ENCODE measurements at places on chromosomes 7 and 10.

DNA sequence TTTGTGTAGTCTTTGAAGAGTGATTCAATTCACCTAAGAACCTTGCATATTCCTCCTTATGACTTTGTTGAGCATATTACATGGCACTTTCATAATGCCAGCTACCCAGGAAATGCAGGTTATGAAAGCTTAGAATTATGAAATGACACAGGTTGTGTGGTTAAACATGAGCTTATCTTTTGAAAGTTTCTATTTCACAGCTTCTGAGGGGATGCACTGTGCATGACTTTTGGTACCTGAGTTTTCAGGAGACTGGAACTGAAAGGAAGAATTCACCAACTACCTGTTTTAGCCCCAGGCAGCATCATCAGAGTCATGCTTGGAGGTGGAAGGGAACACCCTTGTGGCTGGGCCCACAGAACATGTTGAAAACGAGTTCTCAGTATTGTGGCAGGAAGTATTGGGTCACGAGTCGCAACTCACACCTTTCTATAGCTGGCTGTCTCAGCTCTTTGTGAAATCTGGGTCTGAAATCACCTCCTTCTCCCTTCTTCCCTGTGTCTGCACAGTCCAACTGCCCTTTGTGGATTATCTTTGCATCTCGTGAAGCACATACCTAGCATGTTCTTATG lies 228.2 kb downstream of the PTEN start:
- no peak for DNase-seq

DNA sequence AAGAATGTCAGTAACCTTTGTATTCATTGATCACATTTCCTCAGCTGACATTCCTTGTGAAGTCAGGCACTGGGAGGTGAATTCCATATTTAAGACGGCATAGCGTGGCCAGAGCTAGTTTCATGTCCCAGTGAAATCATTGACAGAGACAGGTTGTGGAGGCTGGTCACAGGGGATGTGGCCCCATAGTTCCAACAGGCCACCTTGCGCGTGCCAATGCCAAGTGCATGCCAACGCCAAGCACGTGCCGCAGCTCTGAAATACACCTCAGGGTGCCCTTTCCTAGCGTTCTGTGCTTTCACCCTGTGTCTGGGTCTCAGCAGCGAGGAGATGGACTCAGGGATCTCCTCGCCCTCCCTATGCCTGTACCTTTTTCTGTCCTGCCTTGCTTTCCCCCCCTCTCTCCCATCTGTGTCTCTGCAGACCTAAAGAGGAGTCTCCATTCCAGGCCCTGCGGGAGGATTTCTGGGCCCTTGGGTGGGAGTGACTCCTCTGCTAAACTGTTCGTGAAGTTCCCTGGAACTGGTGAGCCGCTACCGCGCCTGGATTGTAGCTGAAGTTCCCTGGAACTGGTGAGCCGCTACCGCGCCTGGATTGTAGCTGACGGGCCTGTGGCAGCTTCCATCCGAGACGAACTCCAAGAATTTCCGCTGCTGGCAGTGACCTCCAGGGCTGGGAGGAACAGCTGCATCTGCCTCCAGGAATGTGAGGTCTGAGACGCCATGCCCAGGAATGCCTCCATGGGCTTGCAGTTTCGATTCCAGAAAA lies 19.7 kb downstream of the AQP1 start:
- no peak for DNase-seq

- no peak for DNase-seq
These were observed 91.3 kb downstream of the CHN2 start for GRCh38 chr7:29285861-29286260.

DNA sequence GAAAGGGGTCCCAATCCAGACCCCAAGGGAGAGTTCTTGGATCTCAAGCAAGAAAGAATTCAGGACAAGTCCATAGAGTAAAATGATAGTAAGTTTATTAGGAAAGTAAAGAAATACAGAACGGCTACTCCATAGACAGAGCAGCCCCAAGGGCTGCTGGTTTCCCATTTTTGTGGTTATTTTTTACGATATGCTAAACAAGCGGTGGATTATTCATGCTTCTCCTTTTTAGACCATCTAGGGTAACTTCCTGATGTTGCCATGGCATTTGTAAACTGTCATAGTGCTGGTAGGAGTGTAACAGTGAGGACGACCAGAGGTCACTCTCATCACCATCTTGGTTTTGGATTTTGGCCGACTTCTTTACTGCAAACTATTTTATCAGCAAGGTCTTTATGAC lies 1033.4 kb downstream of the SORCS3 start:
- DNase-seq, result no peak

- DNase-seq, result no peak
These were observed 117.8 kb upstream of the ZMIZ1 start for GRCh38 chr10:78950656-78951587.

GRCh38 chr10:5685764-5686240 lies 1.2 kb downstream of the TASOR2 start:
- DNase-seq, result no peak

GRCh38 chr10:127989481-127990012 lies 82.6 kb downstream of the PTPRE start:
- DNase-seq, result no peak

DNA sequence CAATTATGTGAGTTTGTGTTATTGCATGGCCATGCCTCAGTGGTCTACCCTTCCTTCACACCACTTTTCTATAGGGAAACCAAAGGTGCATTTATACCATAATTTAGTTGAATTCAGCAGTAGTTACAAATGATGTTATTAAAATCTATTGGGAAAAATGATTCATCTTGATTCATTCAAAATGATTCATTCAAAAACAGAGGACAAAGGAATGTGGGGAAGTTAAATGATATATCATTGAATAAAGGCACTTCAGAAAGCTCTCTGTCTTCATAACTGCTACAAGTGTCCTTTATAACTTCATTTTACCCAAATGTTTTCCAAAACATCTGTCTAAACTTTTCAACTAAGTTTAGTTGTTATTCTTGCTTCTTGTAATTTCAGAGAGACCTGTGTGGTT lies 722.9 kb downstream of the GRM8 start:
- no peak for DNase-seq

GRCh38 chr10:86334488-86335085 lies 32.0 kb downstream of the GRID1 start:
- DNase-seq, result no peak

- no peak for DNase-seq
These were observed 35.8 kb downstream of the SCRN1 start for GRCh38 chr7:29953726-29954347.

DNA sequence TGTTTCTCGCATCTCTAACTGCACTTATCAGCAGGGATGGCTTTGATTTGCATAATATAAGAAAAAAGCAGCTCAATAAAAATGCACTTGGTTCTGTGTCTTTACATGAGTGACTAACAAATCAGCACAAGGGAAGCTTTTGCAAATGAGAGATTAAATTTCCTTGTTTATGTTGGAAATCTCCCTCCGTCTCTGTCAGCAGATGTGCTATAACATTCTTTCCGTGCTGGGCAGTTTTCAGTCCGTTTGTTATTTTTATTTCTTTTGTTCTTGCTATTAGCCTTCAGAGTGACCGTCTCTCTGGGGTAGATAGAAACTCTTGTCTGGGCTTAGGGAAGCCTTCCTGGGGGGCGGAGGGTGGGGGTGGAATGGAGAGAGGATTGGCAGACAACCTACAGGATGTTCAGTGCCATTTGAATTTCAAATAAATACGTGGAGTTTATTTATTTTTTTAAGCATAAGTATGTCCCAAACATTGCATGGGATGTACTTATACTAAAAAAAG lies 96.0 kb downstream of the GATA3 start:
- DNase-seq, result no peak

DNA sequence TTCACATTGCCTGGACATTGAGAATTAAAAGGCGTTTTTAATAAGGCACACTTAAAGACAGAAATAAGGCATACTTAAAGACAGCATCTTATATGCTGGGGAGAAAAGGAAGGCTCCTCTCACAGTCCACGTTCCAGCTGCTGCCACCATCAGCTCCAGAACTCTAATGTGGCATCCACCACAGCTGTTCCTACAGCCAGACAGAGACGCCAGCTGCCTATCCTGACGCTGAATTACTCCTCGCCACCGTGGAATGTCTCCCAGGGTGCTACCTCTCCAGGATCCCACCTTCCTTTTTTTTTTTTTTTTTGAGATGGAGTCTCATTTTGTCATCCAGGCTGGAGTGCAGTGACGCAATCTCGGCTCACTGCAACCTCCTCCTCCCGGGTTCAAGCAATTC lies 30.8 kb downstream of the SLC37A3 start:
- no peak for DNase-seq

DNA sequence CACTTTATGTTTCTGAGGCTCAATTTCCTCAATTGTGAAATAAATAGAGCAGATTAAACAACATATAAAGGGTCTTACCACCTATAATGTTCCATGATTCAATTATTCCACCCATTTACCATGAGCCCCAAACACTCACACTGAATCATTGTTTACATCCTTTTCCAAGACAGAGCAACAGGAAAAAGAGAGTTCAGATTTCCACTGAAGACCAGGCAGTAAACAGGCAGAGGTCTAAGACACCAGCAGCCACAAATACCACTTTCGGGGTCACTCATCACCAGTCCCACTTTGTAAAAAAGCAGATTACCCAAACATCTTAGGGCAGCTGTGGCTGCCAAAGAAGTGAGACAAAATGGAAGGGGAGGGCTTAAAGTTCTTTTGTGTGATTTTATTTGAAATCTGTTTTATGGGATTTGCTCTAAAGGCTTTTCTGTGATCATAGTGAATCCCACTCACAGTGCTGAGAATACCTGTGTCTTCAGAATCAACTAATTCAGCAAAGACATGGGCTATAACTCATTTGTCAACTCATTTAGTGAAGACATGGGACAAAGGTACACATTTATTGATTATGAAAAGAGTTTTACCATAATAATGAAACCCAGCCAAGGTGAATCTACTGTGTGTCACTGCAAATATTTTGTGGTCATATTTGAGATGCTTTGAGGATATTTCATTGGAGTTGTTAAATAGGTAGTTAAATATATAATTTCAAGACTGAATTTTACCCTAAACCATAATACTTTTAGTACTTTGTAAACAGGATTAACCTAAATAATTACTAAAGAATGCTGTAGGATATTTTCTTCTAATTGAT lies 24.8 kb upstream of the DLD start:
- DNase-seq, result no peak

- DNase-seq, result no peak
These were observed 28.7 kb downstream of the GIMAP8 start for GRCh38 chr7:150479023-150479716.

DNA sequence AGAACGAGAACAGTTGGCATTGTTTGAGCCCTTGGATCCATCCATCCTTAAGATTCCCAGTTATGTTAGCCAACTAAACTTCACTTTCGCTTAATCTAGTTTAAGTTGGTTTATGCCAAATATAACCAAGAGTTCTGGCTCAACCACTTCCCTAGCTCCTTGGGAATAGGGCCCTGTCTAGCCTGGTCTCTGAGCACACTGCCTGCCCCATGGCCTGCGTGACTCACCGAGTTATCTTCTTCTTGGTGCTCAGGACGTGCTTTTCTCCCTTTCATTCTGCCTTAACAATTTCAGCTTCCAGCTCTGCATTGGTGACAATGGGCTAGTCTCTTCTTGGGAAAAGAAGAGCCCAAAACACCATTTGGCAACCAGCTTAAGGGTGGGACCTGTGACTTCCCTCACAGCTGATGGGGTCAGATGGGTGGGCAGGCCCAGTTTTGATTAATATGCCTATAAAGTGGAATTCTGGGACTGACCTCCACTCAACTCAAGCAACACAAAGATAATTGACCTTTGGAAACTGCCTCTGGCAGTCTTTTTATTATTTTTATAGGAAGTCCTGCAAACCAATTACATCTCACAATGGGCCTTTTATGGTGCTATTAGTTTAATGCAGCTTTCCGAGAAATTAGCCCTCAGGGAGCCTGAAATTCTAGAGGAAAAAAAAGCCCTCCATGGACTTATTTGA lies 126.4 kb downstream of the CFAP58 start:
- DNase-seq, result no peak

DNA sequence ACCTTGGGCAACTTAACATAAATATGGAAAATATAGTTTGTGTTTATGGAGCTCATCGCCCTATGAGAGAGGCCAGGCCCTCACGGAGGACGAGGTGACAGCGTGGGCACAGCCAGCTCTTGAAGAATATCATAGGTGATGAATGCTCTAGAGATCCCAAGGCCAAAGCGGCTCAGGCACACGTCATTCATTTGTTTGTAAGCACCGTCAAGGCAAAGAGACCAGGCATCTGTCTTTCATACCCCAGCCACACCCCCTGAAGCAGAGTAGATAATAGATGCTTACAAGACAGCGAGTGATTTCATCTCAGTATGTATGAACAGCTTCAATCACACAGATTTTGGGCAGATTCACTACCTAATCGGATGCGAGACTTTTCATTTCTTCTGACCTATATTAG lies 242.1 kb upstream of the C7orf33 start:
- no peak for DNase-seq

- no peak for DNase-seq
These were observed 215.3 kb upstream of the ZNF32 start for GRCh38 chr10:43863859-43864591.

DNA sequence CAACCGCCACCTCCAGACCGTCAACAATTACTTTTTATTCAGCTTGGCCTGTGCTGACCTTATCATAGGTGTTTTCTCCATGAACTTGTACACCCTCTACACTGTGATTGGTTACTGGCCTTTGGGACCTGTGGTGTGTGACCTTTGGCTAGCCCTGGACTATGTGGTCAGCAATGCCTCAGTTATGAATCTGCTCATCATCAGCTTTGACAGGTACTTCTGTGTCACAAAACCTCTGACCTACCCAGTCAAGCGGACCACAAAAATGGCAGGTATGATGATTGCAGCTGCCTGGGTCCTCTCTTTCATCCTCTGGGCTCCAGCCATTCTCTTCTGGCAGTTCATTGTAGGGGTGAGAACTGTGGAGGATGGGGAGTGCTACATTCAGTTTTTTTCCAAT lies 146.6 kb downstream of the CHRM2 start:
- DNase-seq, result no peak

- DNase-seq, result no peak
These were observed 28.3 kb downstream of the CCM2 start for GRCh38 chr7:45028138-45028919.

- no peak for DNase-seq
These were observed 127.7 kb downstream of the JAZF1 start for GRCh38 chr7:28052933-28053332.

DNA sequence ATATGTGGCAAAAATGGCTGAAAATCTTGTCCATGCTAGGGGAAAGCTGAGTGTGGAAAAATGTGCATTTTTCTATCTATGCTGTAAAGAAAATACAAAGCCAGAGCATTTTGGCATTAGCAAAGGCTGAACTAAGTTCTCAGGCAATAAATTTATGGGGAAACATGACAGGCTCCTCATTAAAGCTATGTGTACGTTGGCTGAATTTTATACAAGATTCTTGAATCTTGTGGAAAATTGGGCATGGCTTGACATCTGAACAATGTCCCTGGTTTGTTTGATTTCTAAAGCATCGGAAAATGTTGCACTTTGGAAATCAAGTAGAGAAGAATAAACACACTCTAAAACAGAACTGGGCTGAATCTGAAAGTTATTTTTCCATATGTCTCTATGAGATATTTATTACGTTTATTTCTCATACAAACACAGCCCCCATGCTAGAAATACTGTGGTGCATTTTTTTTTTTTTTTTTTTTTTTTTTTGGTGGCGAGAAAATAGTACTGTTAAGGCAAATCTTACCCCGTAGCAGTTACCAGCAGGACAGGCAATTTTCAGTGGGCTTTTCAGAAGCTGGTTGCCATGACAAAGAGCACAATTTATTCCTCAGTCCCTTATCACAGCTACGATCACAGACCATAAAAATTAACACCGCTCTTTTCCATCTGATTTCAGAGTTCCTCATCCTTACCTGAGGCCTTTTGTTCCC lies 16.9 kb downstream of the CPA1 start:
- no peak for DNase-seq
